ENCODE measurements at places on chromosomes 5 and 9.

GRCh38 chr9:120937596-120937995 lies 11.0 kb upstream of the TRAF1 start:
- DNase-seq, result no peak

GRCh38 chr5:171562822-171563221 lies 143.4 kb downstream of the FGF18 start:
- DNase-seq, result no peak

GRCh38 chr5:22593592-22593991 lies 259.6 kb downstream of the CDH12 start:
- no peak for DNase-seq

GRCh38 chr9:36690412-36691168 lies 117.9 kb downstream of the MELK start:
- DNase-seq, result no peak

- DNase-seq, result no peak
Measured at GRCh38 chr5:126587551-126588390, 7.2 kb downstream of the ALDH7A1 start.

- no peak for DNase-seq
Measured at GRCh38 chr9:128902351-128903078, 18.3 kb upstream of the PHYHD1 start.

GRCh38 chr9:136614372-136614922 lies 48.3 kb upstream of the EGFL7 start:
- DNase-seq, result no peak

GRCh38 chr5:147344861-147345260 lies 110.0 kb downstream of the STK32A start:
- no peak for DNase-seq

All from left forelimb (tissue), 1 donor.